Peyer's patch (tissue), 4 donors: ENCODE measurements at places on chromosomes 1 and 21. TPM values are rescaled to one million over a fixed set of nuclear protein-coding genes. Genes with fewer than 3 reads are reported as not detected.

The GJA4 gene
- 5.8 TPM for total RNA-seq

The ANGPTL7 gene
- total RNA-seq, result not detected

The FMO2 gene
- 7.2 TPM for total RNA-seq

The FAM229A gene
- total RNA-seq, result 44.5 TPM

The PRAMEF15 gene
- not detected for total RNA-seq

The INSRR gene
- total RNA-seq, result not detected

The FMO4 gene
- total RNA-seq, result 22.2 TPM

The CD1E gene
- total RNA-seq, result not detected

The CATSPERE gene
- 9.3 TPM for total RNA-seq

The AGRN gene
- total RNA-seq, result 103 TPM
